ENCODE measurements at places on chromosomes 7 and 10.

- no peak for DNase-seq
Measured at GRCh38 chr7:73974948-73975926, 52.7 kb upstream of the ELN start.

DNA sequence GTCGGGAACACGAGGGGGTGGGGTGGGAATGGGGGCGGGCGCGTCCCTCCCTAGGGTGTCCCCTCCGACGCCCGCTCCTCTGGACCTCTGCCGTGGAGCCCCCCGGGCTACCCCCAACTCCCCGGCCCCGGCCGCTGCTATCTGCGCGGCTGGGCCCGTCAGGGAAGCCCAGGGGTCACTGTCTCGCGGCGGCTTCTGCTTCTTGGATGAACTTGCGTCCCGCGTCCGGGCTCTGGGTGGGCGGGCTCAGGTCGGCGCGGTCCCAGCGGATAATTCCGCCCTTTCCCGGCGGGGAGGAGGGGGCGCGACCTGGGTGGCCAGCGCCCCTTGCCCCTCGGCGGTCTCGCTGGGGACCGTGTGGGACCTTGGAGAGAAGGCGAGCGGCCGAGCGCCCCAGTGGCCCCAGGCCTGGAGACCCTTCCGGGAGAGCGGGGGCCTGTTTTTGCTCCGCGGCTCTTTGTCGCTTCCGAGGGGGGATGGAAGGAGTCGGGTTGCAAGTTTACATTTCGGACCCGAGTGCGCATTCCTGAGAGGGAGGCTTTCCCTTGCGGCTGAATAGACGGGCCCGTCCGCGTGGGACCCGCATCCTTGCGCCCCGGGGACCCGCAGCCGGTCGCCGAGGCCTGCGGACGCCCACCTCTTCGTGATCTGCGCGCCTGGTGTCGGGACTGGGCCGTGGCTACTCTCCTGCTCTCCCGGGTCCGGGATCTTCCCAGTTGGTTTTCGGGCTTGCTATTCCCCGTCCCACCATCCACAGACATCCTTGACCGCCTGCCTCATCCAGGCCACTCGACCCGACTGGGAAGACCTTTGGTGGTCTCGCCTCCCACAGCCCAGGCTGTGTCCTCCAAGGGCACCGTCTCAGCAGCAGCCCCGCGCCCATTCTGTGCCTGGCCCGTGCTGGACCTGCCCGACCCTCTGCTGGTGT, 812 bp downstream of the DOCK1 start:
- DNase-seq, result no peak

- DNase-seq, result no peak
Measured at GRCh38 chr10:16653224-16653623, 131.5 kb upstream of the C1QL3 start.

DNA sequence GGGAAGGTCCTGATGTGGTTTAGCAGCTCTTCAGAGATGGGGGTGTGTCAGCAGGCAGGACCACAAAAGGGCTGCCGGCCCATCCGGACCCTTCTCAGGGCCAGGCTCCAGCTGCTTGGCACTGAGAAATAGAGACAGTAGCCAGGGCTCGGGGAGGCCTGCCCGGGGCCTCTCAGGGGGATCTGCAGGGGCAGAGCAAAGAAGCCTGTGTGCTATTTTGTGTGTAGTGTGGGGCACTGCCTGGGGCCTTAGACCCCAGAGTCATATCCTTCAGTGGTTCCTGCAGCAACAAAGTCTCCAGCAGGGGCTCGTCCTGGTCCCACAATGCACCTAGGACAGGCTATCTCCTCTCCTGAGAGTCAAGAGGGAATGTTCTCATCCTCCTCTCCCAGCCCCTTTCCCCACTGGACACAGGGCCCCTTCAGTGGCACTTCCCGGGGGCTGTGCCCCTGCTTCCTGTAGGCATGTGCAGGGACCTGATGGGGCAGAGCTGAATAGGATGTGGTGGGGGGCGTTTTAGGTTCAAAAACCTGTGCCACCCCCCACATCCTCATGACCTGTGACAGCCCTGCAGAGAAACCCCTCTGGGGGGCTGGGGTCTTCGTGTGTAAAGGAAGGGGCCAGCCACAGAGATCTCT, 159.5 kb upstream of the RHEB start:
- no peak for DNase-seq

GRCh38 chr10:83990126-83990525, 149.2 kb upstream of the GHITM start:
- peak; percentile 16 for DNase-seq

DNA sequence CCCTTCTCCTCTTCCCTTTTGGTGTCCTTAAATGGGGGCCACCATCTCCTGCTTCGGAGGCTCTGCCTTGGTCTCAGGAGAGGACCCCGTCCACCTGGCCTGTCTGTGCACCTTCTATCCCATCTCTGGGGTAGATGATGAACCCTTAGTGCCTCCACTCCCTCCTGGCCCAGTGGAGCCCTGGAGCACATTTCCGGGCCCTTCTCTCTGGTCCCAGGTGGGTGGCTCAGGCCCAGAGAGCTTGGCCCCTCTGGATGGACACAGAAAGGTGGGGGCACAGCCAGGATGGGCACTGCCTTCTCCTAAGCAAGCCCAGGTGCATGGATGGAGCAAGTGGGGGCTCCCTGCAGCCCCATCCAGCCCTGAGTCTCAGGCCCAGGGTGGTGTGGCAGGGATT, 121.4 kb upstream of the RET start:
- DNase-seq, result no peak

DNA sequence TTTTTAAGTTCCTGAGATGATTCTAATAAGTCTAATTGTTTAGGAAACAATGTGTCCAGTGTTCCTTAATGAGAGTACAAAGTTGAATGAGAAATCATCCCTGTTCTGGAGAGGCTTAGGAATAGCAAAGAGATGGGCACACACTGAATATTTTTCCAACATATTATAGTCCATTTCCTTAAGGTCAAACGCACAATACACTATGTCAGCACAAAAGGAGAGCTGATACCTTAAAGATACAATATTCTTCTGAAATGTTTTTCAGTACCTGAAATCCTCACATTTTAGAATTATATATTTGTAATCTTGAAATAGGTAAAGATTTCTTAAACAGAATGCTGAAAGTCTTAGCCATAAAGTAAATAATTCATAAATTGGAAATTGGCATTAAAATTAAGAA, 183.2 kb downstream of the GRM3 start:
- no peak for DNase-seq

GRCh38 chr10:24579906-24580305, 143.8 kb downstream of the ARHGAP21 start:
- no peak for DNase-seq

- DNase-seq, result no peak
Measured at GRCh38 chr7:111483078-111483477, 79.2 kb downstream of the IMMP2L start.

DNA sequence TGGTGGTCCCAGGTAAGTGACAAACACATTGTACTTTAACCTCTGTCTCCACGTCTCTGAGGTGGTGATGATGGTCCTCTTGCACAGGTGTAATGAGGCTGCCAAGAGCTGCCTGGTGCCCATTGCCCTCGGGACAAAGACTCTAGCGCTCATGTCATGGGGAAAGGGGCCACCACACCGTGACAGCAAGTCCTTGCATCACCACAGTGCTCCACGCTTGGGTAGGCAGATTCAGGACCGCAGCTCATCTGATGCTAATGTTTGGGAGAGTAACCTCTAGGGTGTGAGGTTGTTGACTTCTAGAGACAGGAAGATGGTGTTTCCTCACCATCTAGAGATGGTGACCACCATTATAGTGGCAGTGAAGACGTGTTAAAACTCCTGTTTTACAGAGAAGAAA, 395.6 kb downstream of the ADRA2A start:
- no peak for DNase-seq

GRCh38 chr7:78702770-78703169, 750.7 kb downstream of the MAGI2 start:
- DNase-seq, result no peak

DNA sequence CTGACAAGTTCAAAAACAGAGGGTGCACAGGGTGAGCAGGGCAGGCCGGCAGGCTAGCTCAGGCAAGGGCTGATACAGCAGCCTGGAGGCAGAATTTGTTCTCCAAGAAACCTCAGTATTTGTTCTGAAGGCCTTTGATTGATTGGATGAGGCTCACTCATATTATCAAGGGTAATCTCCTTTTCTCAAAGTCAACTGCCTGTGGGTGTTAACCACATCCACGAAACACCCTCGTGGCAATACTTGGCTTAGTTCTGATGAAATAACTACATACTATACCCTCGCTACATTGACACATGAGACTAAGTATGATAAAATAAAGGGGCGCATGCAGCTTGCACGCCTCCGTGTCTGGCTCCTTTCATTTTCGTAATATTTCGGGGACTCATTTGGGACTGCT, 4.4 kb upstream of the PPP2R2D start:
- no peak for DNase-seq
